ENCODE measurements at places on chromosomes 3 and 15.

DNA sequence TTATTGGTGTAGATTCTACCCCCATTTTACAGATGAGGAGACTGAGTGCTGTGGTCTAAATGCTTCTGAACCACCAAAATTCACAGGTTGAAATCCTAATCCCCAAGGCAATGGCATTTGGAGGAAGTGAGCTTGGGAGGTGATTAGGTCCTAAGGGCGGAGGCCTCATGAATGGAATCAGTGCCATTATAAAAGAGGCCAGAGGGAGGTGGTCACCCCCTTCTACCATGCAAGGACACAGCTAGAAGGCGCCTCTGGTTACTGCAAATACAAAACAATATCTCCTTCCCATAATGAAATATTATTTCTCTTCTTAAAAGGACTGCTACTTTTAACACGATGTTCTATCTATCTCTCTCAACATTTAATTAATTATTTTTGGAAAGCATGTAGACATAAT, 223.5 kb downstream of the NEK10 start:
- no peak for DNase-seq

- no peak for DNase-seq
Observed at GRCh38 chr3:120182613-120183511, 88.6 kb upstream of the GSK3B start.

DNA sequence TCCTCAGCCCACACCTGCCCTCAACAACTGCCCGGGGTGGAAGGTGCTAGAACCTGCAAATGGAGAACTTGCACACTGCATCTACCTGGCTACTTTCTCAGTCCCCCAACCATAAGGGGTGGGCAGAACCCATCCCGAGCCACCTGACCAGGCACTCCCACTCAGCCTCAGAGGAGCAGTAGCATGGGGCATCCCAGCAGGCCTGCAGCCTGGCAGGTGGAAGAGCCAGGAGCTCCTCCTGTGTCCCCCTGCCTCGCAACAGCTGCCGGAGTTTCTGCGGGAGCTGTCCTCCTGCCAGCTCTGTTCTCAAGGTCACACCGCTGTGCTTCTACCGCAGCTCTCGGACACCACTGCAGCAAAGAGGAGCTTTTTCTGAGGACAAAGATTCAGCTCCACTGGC, 27.5 kb downstream of the RAB6B start:
- no peak for DNase-seq

DNA sequence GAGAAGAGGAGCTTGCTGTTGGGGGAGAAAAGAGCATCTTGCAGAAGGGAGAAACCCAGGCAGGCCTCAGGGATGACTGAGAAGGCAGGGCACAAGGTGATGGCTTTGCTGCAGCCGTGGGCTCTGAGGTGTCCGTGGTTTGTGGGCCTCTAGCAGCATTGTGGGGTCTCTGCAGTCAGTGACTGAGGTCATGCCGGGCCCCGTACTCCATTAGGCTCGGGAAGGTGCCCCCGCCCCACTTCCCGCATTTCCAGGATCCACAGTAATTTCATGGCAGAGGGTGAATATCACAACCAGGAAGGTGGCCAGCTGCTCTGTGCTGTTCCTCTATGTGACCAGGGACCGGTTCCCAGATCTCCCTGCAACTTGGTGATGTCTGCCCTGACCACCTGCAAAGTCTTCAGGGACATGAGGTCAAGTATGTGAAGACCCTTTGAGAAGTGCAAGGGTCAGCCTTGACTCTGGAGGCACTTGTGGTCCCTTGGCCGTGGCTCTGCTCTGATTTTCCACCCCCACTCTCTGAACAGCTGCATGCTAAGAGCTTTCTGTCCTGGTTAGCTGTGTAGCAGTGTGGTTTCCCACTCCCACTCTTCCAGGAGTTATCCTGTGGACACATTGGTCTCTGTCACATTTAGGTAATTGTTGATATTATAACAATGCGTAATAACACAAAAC, 3.6 kb downstream of the KLF13 start:
- no peak for DNase-seq

GRCh38 chr15:90143166-90143655, 40.9 kb upstream of the IDH2 start:
- DNase-seq: no peak

DNA sequence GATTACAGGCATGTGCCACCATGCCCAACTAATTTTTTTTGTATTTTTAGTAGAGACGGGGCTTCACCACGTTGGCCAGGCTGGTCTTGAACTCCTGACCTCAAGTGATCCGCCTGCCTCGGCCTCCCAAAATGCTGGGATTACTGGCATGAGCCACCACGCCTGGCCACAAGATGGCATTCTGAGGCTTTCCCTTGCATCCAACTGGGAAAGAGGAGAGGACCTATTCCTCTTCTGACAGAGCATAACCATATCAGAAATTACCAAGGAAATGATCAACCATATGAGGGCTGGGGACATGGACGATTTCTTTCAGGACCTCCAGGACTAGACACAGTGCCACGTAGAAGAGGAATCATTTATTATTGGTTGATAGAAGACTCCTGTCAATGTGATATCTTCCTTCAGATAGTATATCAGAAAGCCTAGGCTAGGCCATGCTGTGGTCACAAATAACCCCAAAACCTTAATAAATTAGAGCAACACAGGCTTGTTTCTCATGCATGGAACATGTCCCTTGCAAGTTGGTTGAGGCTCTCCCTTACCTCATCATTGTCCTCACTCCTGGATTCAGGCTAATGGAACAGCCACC, 372.3 kb upstream of the IL12A start:
- DNase-seq: no peak

DNA sequence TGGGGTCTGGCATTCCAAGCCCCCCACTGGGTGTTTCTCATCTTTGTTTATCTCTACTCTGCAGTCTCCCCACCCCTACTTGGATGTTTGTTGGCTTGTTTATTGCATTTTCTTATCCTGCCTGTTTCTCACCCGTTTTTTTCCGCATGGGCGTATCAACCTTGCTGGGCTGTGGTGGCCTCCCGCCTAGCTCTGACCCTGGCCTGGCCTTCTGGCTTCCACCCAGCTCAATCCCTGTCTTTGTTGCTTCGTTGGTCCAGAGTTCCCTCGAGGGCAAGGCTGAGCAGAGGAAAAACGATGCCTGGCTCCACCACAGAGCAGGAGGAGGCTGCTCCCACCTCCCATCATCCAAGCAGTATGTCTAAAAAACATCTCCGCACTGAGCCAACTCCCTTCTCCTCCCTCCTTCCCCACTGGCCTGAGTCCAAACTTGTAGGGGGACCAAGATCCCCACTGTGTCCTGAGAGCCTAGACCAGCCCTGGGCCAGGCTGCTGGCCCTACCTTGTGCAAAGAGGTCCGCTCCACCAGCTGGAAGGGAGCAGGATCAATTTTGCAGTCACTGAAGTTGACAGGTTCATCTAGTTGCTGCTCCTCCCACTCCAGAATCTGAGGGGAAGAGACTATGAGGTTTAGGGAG, 9.8 kb downstream of the CLCN2 start:
- DNase-seq: no peak

DNA sequence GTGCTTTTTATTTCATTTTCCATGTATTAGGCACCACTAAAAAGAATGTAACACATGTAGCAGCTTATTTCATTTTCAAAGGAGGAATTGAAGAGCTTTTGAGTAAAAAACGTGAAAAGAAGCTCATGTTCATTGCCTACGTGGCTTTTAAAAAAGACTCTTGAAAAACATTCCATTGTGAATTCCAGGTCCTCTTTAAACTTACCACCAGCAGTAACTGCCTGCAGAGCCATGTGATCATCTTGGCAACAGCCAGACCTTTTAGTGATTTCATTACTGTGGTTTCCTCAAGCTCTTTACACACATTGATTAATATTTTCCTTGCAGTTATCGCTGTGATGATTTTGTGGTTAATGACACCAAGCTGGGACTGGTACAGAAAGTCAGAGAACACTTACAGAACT, 43.8 kb upstream of the FBXL22 start:
- DNase-seq: no peak

DNA sequence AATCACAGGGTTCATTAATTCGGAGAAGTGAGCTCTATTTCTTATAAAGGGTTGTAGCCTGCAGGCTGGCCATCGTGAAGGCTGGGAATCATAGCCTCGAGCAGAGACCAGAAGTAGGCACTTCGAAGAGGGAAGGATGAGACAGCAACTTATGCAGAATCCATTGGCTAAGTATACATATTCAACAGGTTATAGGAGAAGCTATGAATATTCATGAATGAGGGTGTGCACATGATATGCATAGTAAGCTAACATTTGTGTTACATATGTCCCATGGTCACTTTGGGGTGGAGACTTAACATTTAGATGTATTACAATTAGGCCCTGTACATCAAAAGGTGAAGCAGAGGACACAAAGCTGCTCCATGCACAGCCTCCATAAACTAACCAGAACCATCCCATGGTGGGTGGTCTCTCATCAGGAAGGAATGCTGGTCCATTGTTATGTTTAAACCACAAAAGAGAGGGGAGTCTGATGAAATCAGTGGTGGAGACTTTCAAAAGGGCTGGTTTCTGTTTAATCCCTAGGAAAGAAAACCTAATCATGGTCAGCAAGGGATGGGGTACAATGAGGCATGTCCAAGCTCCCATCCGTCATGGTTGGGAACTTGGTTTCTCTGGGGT, 80.8 kb upstream of the FHIT start:
- DNase-seq: no peak

- DNase-seq: peak; percentile 39
Observed at GRCh38 chr15:39692356-39693327, 90.0 kb downstream of the FSIP1 start.

DNA sequence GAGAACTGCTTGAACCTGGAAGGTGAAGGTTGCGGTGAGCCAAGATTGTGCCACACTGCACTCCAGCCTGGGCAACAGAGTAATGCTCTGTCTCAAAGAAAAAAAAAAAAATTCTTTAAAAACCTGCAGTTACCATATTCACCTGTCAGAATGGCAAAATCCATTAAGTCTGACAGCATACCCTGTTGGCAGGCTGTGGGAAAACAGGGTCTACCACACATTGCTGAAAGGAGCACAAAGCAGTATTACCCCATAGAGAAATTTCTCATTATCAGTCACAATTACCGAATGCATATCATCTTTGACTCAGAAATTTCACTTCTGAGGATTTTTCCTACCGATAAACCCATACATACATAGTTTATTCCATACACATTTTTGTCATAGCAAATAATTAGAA, 264.1 kb upstream of the SLCO3A1 start:
- DNase-seq: no peak

- DNase-seq: no peak
Observed at GRCh38 chr15:65042776-65043327, 2.3 kb upstream of the SLC51B start.

- DNase-seq: no peak
Observed at GRCh38 chr15:42854576-42854975, 66.0 kb downstream of the TTBK2 start.

- no peak for DNase-seq
Observed at GRCh38 chr3:101381809-101382208, 61.4 kb upstream of the IMPG2 start.

- no peak for DNase-seq
Observed at GRCh38 chr3:95719481-95719880, 1094.9 kb upstream of the EPHA6 start.

GRCh38 chr15:58605931-58606530, 143.5 kb downstream of the ADAM10 start:
- DNase-seq: no peak

DNA sequence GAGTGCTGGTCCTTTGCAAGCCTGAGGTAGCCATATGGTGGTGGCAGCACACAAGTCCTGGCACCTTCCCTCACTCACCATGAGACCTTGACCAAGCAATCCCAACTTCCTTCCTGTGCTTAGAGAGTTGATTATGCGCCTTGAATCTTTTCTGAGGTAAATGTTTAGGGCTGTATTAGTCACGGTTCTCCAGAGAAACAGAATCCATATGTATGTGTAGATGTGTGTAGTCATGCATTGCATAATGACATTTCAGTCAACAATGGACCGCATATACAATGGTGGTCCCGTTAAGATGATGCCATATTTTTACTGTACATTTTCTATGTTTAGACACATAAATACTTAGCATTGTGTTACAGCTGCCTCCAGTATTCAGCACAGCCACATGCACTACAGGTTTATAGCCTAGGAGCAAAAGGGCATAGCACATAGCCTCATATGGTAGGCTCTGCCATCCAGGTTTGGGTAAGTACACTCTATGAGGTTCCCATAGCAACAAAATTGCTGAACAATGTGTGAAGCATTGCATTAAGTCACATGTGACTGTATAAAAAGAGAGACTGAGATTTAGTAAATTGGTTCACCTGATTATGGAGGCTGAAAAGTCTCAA, 20.2 kb upstream of the NUP210 start:
- no peak for DNase-seq

DNA sequence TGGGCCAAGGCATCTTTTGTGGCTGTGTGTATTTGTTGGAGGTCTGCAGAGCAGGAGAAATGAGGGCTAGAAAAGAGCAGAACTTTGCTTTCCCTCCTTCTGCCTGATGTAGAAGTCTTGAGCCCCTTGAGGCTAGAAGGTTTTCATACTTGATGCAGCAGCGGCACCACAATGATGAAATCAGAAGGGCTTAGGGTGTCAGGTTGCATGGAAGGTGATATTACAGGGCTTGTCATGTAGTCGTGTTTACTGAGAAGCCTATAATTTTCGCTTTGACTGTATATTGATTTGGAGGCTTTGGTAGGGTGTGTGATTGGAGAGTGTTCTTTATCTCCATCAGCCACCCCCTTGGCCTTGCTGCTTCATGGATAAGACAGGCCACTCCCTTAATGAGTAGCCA, 339.8 kb downstream of the THSD4 start:
- DNase-seq: no peak

- DNase-seq: no peak
Observed at GRCh38 chr3:72821161-72821781, 27.0 kb downstream of the SHQ1 start.

DNA sequence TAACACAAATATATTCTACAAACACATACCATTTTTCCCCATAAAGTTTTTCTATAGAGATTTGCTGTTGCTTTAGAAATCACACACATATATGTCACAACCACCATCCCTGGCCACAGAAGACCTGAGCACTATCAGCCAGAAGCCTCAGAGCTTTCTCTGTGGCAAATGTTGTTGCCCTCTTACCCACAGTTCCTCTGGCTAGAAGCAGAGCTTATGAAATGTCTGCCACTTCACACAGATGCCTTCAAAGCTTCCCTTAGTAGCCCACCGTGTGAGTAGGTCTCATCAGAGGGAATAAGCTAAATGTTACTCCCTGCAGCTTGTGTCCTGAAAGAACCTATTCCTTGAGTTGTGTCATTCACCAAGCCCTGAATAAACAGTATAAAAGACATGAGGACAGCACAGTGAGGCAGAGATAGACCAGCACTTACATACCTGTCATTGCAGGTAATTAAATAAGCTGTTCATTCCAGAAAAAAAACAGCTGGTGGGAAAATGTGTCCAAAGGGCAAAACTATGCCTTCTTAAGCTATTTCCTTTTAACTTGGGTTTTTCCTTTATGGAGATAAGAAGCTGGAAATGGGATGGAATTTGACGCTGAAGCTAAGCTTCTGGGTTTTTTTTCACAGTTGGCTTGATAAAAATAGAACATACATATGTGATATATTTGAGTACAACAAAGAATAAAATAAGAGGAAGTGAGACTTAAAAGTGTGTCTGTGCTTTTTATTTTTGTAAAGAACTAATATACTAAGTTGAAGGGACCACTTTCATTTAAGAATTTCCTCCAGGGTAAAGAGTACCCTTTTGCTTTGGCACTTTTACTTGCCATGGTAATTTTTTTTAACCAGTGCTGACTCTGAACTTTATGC, 391.4 kb downstream of the KCNH8 start:
- no peak for DNase-seq

- no peak for DNase-seq
Observed at GRCh38 chr3:31210068-31210645, 315.7 kb upstream of the GADL1 start.
